ENCODE measurements at places on chromosomes 4 and X.

DNA sequence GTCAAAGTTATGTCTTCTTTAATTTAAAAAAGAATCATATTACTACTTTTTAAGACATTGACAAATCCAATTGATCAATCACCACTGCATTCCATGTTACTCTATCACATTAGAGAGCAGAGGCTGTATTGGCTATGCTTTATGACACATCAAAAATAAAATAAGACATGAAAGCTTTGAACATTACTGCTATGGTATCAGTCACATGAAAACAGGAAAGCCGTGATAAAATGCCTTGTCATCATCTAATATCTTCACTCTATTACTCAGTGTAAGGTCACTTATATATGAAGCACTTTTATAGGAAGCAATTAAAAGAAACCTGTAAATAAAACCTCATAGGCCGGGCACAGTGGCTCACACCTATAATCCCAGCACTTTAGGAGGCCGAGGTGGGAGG, 27.7 kb upstream of the CEP135 start:
- H3K36me3 ChIP-seq, result no peaks in the 10 kb centered on the region
- no peak overlapping the region for H3K4me3 ChIP-seq
- no peaks in the 10 kb centered on the region for H3K4me1 ChIP-seq
- no peak overlapping the region for H3K27ac ChIP-seq
- H3K27me3 ChIP-seq, result no peaks in the 10 kb centered on the region

DNA sequence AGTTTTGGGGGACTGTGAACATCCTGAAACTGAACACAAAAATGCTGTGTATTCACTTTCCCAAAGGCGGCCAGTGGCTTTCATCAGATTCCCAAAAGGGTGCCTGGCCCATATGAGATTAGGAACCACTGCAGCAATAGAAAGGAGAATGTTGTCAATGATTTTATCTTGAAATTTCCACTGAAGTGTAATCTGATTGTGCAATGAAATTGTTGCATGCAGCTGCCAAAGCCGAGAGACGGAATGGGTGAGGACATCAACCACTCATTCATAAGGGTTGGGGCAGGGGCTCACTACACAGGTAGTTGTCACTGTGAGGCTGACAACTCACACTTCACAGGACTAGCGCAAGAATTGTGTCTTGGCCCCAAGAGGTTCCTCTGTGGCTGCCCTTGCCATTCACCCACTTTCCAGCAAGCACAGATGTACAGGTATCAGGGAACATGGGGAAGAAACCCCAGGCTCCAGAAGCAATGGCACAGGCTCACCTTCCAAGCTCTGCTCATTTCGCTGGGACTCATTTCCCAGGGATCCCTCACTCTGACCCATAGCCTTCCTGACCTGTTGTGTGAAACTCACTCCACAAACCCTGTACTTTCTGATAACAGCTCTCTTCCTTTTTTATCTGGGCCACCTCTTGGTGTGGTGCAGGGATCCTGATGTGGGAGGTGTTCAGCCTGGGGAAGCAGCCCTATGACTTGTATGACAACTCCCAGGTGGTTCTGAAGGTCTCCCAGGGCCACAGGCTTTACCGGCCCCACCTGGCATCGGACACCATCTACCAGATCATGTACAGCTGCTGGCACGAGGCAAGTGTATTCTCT, 48.8 kb downstream of the BMX start:
- no peak for DNase-seq
- no peaks in the 10 kb centered on the region for H3K27me3 ChIP-seq
- H3K27ac ChIP-seq, result no peak overlapping the region
- H3K4me1 ChIP-seq, result no peaks in the 10 kb centered on the region
- H3K36me3 ChIP-seq, result no peaks in the 10 kb centered on the region
- H3K4me3 ChIP-seq, result no peak overlapping the region

- no peak for DNase-seq
- H3K4me3 ChIP-seq, result no peak overlapping the region
- H3K4me1 ChIP-seq, result no peaks in the 10 kb centered on the region
- no peak overlapping the region for H3K27ac ChIP-seq
- no peaks in the 10 kb centered on the region for H3K27me3 ChIP-seq
- H3K36me3 ChIP-seq, result no peaks in the 10 kb centered on the region
Measured at GRCh38 chrX:150465326-150465725, 102.2 kb downstream of the MAMLD1 start.

DNA sequence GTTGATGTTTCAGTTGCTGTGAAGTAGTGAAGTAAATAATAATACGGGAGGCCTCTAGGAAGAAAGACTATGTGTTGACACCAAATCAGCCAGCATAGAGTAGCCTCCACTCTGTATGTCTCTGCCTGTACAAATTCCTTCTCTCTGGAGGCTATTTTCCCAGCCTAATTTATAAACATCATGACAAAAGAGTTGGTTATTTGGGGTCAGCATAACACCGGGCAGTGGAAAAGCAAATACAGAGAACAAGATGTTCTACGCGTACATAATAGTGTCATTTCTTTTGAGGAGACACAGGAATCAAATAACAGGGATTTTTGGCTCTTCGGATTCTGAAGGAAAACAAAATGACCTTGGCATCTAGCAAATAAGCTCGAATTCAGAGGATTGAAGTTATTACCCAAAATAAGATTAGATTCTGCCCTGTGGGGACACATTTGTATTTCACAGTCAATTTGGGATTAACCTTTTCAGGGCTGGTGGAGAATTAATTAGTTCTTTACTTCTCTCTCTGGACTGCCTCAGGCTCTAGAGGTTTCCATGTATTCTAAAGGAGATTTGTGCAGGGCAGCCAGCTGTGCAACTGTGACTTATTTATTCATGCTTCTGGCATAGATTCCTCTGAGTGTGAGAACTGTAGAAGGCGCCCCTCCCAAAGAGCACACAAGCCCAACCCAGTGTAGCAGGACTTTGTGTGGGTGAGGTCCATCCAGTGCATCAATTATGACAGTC, 14.1 kb upstream of the SYTL4 start:
- no peaks in the 10 kb centered on the region for H3K36me3 ChIP-seq

DNA sequence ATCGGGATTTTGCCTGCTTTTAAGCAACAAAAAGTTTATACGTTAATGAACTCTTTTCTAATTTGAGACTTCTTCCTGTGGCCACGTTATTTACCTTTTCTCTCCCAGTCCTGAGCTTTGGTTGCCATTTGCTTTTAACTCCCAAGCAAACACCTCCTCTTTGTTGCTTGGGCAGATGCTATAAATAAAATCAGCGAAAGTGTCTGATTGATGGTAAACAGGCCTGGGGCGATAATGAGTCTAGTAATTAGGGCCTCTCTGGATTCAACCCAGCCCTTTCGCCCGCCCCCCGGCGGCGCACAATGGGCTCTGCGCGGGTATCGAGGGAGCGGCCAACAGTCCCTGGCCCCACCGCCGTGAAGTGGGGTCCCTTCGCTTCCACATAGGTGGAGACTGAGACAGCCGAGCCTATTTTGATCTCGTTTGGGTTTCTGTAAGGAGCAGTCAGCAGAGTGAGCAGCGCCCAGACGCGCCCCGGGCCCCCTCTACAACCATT, 790 bp downstream of the CLGN start:
- H3K36me3 ChIP-seq, result no peaks in the 10 kb centered on the region
- peak overlapping the region; percentile 58 for H3K4me3 ChIP-seq
- H3K4me1 ChIP-seq, result no peaks in the 10 kb centered on the region
- DNase-seq, result no peak

- H3K4me1 ChIP-seq, result no peaks in the 10 kb centered on the region
- no peak overlapping the region for H3K4me3 ChIP-seq
- no peaks in the 10 kb centered on the region for H3K36me3 ChIP-seq
- no peak overlapping the region for H3K27ac ChIP-seq
Measured at GRCh38 chrX:153638436-153639176, 8.4 kb upstream of the DUSP9 start.

- no peaks in the 10 kb centered on the region for H3K27me3 ChIP-seq
- H3K4me1 ChIP-seq, result peaks cover 28% of the 10 kb centered on the region
- no peak overlapping the region for H3K4me3 ChIP-seq
- H3K36me3 ChIP-seq, result no peaks in the 10 kb centered on the region
Measured at GRCh38 chr4:30837131-30837539, 117.0 kb downstream of the PCDH7 start.

DNA sequence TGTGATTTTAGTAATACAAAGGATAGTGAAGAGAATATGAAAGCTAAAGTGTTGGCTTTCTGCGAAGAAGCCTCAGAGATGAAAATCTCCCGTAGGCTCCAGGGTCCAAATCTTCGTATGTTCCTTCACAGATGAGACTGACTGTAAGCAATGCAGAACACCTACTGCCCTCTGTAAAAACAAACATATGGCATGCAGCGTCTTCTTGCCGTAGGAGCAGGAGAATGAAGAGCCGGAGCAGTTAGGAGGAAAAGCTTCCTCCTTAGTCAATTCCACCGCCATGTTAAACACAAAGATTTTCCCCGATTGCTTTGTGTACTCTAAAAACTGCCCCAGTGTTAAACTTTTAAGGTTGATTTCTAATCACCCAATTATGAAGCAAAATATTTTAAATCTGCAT, 22.5 kb downstream of the RWDD4 start:
- peak overlapping the region; percentile 79 for H3K27ac ChIP-seq
- no peaks in the 10 kb centered on the region for H3K36me3 ChIP-seq
- no peak for DNase-seq

DNA sequence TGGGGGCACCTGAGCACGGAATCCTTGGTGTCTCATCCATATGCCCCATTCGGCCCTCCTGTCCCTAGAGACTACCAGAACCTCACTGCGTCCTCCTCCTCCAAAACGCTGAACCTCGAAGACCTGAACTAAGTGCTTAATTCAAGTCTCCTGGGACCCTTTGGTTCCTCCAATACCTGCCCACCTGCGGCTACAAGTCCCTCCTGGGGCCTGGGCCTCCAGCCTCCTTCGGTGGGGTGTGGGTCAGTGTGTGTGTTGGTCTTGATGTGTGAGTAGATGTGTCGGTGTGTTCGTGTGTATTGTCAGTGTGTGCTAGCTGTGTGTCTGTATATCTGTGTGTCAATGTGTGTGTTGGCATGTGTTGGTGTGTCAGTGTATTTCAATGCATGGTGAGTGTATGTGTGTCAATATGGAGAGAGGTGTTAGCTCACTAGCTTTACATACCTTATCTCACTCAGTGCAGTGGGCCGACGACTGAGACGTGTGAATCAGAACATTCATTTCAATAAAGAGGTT, 2.6 kb upstream of the SEPTIN6 start:
- H3K4me1 ChIP-seq, result no peaks in the 10 kb centered on the region
- no peak overlapping the region for H3K4me3 ChIP-seq
- no peak overlapping the region for H3K27ac ChIP-seq
- H3K27me3 ChIP-seq, result no peaks in the 10 kb centered on the region
- no peak for DNase-seq
- H3K36me3 ChIP-seq, result no peaks in the 10 kb centered on the region

GRCh38 chr4:186500721-186501304, 54.6 kb downstream of the MTNR1A start:
- no peak overlapping the region for H3K27ac ChIP-seq
- no peaks in the 10 kb centered on the region for H3K36me3 ChIP-seq
- H3K4me3 ChIP-seq, result no peak overlapping the region
- DNase-seq, result no peak
- H3K4me1 ChIP-seq, result no peaks in the 10 kb centered on the region

- H3K36me3 ChIP-seq, result no peaks in the 10 kb centered on the region
- H3K4me1 ChIP-seq, result no peaks in the 10 kb centered on the region
- H3K4me3 ChIP-seq, result no peak overlapping the region
- H3K27ac ChIP-seq, result no peak overlapping the region
- DNase-seq, result no peak
Measured at GRCh38 chr4:70927502-70928137, 25.5 kb downstream of the MOB1B start.

GRCh38 chr4:90585961-90586360, 458.8 kb downstream of the CCSER1 start:
- no peak for DNase-seq
- no peaks in the 10 kb centered on the region for H3K36me3 ChIP-seq
- no peak overlapping the region for H3K4me3 ChIP-seq

- no peaks in the 10 kb centered on the region for H3K4me1 ChIP-seq
- peaks cover 62% of the 10 kb centered on the region for H3K36me3 ChIP-seq
- DNase-seq, result no peak
- no peaks in the 10 kb centered on the region for H3K27me3 ChIP-seq
- H3K27ac ChIP-seq, result no peak overlapping the region
Measured at GRCh38 chr4:159352609-159353008, 249.7 kb downstream of the RAPGEF2 start.

DNA sequence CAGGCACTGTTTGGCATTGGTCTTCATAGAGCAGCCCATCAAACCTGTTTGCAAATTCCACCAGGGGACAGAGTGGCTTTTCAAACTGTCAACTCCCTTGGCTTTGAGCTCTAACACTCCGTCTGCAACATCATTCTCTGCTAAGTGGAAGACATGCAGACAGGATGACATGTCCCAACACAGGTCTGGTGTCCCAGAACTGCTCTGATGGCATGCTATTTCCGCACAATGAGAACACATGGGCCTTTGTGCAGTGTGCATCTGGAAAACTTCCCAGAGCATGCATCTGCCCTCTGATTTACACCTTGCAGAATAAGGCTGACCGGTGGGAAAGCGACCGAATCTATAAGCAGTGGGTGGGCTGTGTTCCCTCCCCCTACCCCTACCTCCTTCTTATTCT, 212.8 kb upstream of the GYPA start:
- no peak for DNase-seq
- H3K4me3 ChIP-seq, result no peak overlapping the region
- H3K27me3 ChIP-seq, result no peaks in the 10 kb centered on the region
- no peaks in the 10 kb centered on the region for H3K4me1 ChIP-seq
- no peak overlapping the region for H3K27ac ChIP-seq

- no peak overlapping the region for H3K4me3 ChIP-seq
- no peak for DNase-seq
- no peaks in the 10 kb centered on the region for H3K27me3 ChIP-seq
- no peaks in the 10 kb centered on the region for H3K36me3 ChIP-seq
- H3K4me1 ChIP-seq, result no peaks in the 10 kb centered on the region
- H3K27ac ChIP-seq, result no peak overlapping the region
Measured at GRCh38 chrX:107632346-107632745, 4.0 kb downstream of the PRPS1 start.

DNA sequence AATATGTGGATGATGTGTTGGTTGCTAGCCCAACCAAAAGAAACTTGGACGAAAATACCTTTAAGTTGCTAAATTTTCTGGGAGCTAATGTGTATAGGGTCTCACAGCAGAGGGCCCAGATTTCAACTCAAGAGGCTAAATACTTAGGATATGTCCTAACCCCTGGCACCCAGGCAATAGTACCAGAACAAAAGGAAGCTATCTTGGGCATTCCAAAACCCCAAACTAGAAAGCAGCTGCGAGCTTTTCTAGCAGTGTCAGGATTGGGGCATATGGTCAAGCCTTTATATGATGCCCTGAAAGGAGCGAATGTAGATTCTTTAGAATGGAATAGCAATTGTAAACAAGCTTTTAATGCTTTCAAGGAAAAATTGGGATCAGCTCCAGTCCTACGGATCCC, 10.6 kb downstream of the CXCL2 start:
- no peaks in the 10 kb centered on the region for H3K36me3 ChIP-seq
- H3K4me3 ChIP-seq, result no peak overlapping the region
- DNase-seq, result no peak
- no peak overlapping the region for H3K27ac ChIP-seq
- H3K27me3 ChIP-seq, result no peaks in the 10 kb centered on the region

DNA sequence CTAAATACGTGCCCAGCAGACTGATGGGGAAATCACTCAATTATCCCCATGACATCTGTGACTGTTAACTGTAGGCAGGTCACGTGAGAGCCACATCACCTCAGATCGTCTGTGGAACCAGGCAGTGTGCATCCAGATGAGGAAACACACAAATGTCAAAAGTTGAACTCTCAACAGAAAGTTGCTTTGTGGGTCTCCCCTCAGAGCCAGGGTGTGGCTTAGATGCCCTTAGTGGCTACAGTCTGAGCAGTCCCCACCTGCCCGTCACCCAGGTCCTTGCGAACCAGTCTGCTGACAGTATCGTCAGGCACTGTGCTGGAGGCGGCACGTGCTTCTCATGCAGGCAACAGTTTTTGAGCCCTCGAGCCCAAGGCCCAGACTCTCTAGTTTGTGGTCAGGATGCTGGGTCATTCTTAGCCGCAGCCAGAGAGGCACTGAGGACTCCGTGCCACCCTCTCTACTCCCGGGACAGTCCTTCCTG, 10.8 kb downstream of the TMEM187 start:
- no peaks in the 10 kb centered on the region for H3K27me3 ChIP-seq
- no peaks in the 10 kb centered on the region for H3K36me3 ChIP-seq
- H3K27ac ChIP-seq, result no peak overlapping the region
- DNase-seq, result no peak
- no peak overlapping the region for H3K4me3 ChIP-seq
